ENCODE measurements at places on chromosomes 2 and 18. TPM values are rescaled to one million over a fixed set of nuclear protein-coding genes. Genes with fewer than 3 reads are reported as not detected.

Gene PCARE
- under 0.01 TPM for total RNA-seq

Gene MC2R
- total RNA-seq = not detected

Gene MAL
- total RNA-seq = not detected

Gene SERTAD2
- total RNA-seq = 2.4 TPM

Gene SPDYA
- total RNA-seq = 1.3 TPM

Gene ATIC
- 25.6 TPM for total RNA-seq

Gene CNDP2
- total RNA-seq = 64.7 TPM

Gene SLC19A3
- 0.09 TPM for total RNA-seq

Gene PPIG
- 20.9 TPM for total RNA-seq

Gene TEX44
- total RNA-seq = not detected

Gene CRYBA2
- total RNA-seq = not detected

Gene CABLES1
- 22.7 TPM for total RNA-seq

Gene EXOC6B
- total RNA-seq = 33.8 TPM

Gene TUBB8B
- total RNA-seq = not detected

Gene HTR2B
- total RNA-seq = 1.2 TPM

Gene G6PC2
- not detected for total RNA-seq

Gene IL1F10
- not detected for total RNA-seq

Gene C2orf80
- not detected for total RNA-seq

Gene ZSWIM2
- total RNA-seq = not detected

Gene RGPD3
- total RNA-seq = 0.09 TPM

Gene IL1A
- 1.8 TPM for total RNA-seq

Gene BMP10
- not detected for total RNA-seq

Gene TEKT4
- total RNA-seq = not detected

Gene PDE11A
- total RNA-seq = under 0.01 TPM

Gene SFT2D3
- 2.9 TPM for total RNA-seq

Gene WDSUB1
- total RNA-seq = 4.0 TPM

Gene ZNF892
- 7.2 TPM for total RNA-seq

Gene TRPM8
- not detected for total RNA-seq

Gene MROH2A
- total RNA-seq = not detected

Gene SLC9A4
- not detected for total RNA-seq

Gene KANSL1L
- 9.7 TPM for total RNA-seq

Gene MTCL1
- total RNA-seq = 20.5 TPM

Gene RIT2
- total RNA-seq = not detected

Gene DNAJC5G
- total RNA-seq = not detected

Gene HRH4
- not detected for total RNA-seq

Gene C2orf78
- total RNA-seq = not detected

Gene ST8SIA5
- under 0.01 TPM for total RNA-seq

Gene PRADC1
- total RNA-seq = 21.0 TPM

Gene EN1
- not detected for total RNA-seq
